ENCODE measurements at places on chromosomes 16 and 17.

DNA sequence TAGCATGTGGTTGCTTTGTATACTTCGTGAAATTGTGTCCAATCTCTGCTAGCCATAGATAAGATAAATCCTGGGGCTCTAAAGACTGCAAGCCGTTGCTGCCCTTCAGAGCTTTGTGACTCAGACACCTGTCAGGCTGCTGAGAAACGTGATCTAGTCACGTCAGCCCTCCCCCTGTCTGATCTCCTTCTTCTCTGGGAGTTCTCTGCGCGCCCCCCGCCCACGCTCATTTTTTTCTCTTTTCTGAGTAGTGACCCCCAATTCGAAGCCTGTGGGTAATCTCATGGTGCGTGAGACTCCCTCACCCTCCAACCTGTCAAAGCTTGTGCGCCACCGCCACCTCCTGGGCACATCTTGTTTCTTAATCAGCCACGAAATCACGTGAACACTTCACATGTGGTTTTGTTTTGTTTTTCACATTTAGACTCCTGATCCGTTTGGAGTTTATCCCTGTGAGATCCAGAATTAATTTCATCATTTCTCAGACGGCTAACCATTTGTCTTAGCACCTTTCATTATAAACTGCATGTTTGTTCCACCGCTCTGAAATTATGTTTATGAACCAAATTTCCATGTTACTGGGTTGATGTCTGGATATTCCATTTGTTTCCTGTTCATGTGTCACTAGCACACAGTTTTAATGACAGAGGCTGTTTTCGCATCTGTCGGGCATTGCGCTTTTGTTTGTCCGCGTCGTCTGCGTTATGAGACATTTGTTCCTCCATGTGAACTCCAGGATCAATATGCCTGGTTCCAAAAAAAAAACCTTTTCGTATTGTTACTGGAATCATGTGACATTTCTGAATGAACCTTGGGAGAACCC, 977 bp upstream of the ZNF778 start:
- peaks cover 26% of the 10 kb centered on the region for H3K4me1 ChIP-seq
- H3K36me3 ChIP-seq: peaks cover 8% of the 10 kb centered on the region
- peaks cover 4% of the 10 kb centered on the region for H3K27me3 ChIP-seq
- H3K27ac ChIP-seq: peak overlapping the region; percentile 94

DNA sequence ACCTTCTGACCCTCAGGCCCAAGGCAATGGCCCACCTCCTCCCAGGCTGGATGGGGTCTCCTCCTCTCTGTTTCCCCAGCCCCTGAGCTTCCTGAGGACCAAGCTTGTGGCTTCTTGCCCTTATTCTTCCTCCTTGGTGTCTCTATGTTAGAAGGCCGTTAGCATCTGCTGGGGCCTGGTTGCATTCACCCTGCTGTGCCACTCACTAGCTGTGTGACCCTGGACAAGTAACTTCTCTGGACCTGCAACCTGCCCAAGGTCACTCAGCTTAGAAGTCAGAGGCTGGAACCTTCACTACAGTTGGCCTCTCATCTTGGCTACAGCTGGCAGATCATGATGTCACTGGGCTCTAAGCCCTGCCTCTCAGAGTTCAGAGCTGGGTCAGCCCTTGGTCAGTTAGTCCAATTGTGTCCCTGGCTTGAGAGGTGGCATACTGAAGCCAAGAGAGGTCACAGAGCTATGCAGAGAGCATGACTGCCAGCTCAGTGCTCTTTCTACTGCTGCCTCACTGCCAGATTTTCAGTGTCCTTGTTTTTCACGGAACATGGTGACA, 3.0 kb downstream of the MT2A start:
- H3K4me3 ChIP-seq: no peak overlapping the region
- no peaks in the 10 kb centered on the region for H3K36me3 ChIP-seq
- no peak overlapping the region for H3K27ac ChIP-seq
- peaks cover 34% of the 10 kb centered on the region for H3K4me1 ChIP-seq
- DNase-seq: no peak

- no peaks in the 10 kb centered on the region for H3K27me3 ChIP-seq
- H3K27ac ChIP-seq: no peak overlapping the region
- H3K36me3 ChIP-seq: peaks cover 28% of the 10 kb centered on the region
Observed at GRCh38 chr17:55407641-55408566, 13.7 kb downstream of the MMD start.

DNA sequence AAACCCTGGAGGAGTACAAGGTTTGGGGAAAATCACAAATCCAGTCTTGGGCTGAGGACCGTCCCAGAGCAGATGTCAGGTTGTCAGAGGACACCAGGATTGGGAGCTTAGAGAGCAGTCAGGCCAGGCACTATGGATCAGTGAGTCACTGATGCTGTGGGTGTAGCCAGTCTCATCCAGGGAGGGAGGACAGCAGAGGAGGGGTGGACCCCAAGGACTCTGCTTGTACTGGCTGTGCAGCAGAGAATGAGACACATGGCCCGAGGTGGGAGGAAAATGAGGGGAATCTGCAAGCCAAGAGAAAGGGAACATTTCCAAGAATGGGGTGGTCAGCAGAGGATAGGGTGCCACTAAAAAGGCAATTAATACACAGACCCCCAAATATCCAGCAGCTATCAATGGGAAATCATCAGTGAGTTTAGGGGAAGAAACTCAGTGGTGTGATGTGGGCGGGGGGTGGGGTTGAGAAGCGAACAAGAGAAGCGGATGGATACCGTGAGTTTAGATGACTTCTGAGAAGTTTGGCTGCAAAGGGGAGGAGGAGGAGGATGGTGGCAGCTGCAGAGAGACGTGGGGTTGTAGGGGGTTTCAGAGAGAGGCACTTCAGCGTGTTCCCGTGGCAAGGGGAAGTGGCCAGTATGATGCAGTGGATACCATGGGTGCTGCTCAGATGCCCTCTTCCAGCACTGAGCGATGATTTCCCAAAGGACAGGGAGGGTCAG, 43.9 kb downstream of the ARHGAP27 start:
- peaks cover 3% of the 10 kb centered on the region for H3K36me3 ChIP-seq
- peaks cover 4% of the 10 kb centered on the region for H3K4me1 ChIP-seq
- H3K4me3 ChIP-seq: no peak overlapping the region
- H3K27ac ChIP-seq: no peak overlapping the region
- peaks cover 16% of the 10 kb centered on the region for H3K27me3 ChIP-seq

- peak; percentile 38 for DNase-seq
- H3K4me1 ChIP-seq: no peaks in the 10 kb centered on the region
- H3K27ac ChIP-seq: no peak overlapping the region
- no peaks in the 10 kb centered on the region for H3K27me3 ChIP-seq
- no peaks in the 10 kb centered on the region for H3K36me3 ChIP-seq
- H3K4me3 ChIP-seq: no peak overlapping the region
Observed at GRCh38 chr17:56125830-56126819, 27.1 kb upstream of the ANKFN1 start.
